Hematopoietic multipotent progenitor cell treated with erythropoietin and hydrocortisone succinate and interleukin-3 and kit ligand, for 8 days (in vitro differentiated cells): ENCODE measurements at places on chromosomes 2 and 18.

GRCh38 chr2:17867133-17867532 is 11.3 kb upstream of the KCNS3 start:
- no peak for DNase-seq

DNA sequence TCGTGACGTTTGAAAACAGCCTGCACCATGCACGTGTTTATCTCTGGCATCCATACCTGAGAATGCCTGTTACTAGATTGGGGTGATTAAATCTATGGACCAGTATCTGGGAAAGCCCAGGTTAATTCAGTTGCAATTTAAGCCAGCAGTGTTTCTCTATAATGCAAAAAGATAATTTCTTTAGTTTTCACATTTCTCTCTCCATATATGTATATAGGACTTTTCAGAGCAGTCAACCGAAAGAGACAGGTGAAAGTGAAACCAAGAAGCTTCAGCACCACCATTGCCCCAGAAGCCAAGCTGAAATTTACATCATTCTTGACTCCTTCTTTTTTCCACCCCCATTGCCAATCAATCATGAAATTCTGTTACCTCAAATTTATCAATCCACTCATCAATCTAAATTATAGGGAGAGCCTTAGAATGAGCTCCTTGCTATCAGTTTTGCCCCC is 2.7 kb upstream of the LRP2 start:
- DNase-seq: peak; percentile 17

DNA sequence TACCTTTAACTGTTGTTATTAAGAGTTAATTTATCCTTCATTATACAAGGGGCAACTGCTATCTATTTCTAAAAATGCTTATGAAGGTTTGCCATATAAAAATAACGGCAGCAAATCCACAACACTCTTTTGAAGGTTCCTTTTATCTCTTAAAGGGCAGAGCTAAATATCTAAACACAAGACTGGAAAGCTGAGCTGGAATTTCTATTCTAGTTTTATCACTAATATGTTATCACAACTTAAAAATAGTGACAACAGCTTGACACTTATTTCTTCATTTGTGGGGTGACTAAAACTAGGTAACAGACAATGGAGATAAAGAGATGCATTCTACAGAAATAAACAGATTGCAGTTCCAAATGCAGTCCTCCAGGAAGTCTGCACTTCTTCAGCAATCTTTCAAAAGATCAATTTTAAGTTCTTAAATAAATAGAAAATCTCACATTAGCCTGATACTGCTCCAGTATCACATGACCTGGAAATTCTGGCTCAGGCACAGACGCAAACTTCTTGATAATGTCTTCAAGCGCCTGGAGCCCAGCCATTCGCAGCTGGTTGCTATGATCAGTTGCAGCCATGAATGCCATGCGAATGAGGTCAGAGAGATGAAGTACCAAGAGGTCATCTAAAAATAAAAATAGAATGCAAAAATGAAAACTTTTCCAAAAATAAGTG is 54.0 kb upstream of the STRN start:
- DNase-seq: no peak

DNA sequence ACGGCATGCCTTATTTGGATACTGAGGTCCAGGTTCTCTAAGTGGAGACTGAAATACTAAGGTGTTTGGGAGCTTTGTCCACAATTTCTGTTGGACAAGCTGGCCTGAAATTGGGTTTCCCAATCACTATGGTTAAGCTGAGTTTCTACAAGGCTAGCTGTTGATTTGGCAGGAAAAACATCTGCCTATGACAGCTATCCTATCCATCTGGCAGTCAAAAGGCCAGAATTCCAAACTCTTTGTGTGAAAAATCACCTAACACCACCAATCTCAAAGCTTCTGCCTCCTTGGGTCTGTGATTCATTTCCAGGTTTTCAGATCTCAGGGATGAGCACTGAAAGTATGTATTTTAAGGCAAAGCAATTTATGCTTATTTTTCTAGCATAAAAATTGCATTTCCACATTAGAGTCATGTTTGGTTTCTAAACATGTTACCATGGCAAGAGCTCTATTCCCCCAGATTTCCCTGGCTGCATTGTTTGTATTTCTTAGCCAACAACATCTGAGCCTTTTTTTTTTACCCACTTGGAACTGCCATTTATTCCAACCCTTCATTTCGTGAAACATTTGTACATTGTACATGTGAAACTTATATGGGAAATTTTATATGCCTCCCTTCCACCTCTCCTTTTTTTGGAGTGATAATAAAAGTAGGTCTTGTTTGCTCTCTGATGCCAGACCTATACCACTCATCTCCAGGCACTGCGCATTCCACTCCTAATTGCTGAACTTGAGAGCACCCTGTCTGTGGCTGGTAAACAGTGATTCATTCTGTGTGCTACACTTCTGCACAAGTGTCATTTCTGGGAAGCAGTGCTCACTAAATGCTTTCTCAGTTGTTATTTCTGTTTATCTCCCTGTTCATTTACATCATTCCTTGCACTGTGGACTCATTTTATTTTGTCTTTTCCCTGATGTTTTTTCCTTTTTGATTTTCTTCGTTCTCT is 15.9 kb upstream of the CCDC85A start:
- DNase-seq: no peak

- no peak for DNase-seq
Observed at GRCh38 chr2:172251231-172251630, 148.5 kb upstream of the DLX2 start.

DNA sequence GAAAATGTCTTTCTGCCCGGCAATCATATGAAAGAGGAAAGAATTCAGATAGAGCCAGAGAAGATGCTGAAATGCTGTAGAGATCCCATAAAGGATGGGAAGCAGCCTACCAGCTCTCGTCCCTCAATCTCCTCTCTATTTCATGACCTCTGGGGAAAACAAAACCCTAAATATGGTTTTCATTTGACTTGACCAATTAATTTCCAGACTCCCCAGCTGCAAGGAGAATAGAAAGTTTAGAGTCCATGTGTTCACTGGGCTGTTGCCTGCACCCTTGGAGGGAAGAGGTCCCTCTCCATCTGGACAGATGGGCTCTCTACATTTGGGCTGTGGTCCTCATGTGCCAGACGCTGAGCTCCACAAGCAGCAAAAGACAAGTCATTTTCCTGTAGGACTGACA is 40.6 kb downstream of the CAPN13 start:
- DNase-seq: no peak

GRCh38 chr2:101012054-101012705 is 10.1 kb downstream of the RPL31 start:
- no peak for DNase-seq

- no peak for DNase-seq
Observed at GRCh38 chr2:209761566-209761965, 10.1 kb upstream of the UNC80 start.

DNA sequence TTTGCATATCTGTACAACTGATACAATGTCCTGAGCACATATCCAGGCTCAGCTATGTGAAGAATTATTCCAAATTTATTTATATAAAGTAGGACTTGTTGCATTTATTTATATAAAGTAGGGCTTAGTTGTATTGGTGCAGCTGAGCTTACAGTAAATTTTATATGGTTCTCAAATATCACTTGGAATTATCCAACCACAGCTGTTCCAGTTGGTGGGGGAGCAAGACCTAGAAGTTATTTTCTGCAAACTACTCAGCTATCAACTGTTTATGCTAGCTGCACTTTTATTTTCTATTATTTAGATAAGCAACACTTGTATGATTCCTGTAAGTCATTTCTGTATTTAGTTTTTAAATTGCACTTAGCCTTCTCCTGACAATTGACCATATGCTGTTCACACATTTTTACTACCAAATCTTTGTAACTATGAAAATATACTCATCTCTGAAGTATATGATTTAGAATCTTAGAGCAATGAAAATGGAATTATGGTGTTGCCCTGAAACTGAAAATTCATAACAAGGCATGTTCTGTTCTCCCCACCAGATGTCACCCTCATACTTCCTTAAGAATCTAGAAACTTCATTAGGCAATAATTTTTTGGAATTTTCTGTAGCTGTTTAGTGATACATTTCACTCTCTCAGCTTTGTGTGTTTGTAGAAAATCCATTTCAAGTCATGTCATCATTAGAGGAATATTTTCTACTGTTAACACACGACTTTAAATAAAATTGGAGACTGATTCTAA is 157.0 kb upstream of the CBLN2 start:
- no peak for DNase-seq

DNA sequence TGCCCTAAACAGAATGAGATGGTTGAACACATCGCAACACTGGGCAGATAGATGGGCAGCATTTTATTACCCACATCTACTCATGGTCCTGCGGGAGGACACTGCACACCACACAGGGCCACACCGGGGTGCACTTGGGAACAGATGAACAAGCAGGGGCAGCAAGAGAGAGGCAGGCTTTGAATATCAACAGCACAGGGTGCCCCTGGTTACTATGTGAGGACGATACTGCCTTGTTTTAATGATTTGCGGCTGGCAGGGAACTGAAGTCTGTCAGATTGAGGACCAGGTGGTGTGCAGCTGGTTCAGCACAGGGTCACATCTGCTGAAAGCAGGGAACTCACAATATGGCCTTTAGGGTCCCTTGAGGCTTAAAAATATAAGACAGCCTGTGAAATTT is 195.7 kb downstream of the PIEZO2 start:
- DNase-seq: no peak
